ENCODE measurements at places on chromosomes 7 and 10.

GRCh38 chr7:137703291-137704010 is 143.3 kb downstream of the DGKI start:
- no peak overlapping the region for H3K27ac ChIP-seq
- H3K27me3 ChIP-seq: no peaks in the 10 kb centered on the region
- H3K4me3 ChIP-seq: no peak overlapping the region
- no peak for DNase-seq
- peaks cover 26% of the 10 kb centered on the region for H3K36me3 ChIP-seq
- H3K4me1 ChIP-seq: peaks cover 7% of the 10 kb centered on the region

DNA sequence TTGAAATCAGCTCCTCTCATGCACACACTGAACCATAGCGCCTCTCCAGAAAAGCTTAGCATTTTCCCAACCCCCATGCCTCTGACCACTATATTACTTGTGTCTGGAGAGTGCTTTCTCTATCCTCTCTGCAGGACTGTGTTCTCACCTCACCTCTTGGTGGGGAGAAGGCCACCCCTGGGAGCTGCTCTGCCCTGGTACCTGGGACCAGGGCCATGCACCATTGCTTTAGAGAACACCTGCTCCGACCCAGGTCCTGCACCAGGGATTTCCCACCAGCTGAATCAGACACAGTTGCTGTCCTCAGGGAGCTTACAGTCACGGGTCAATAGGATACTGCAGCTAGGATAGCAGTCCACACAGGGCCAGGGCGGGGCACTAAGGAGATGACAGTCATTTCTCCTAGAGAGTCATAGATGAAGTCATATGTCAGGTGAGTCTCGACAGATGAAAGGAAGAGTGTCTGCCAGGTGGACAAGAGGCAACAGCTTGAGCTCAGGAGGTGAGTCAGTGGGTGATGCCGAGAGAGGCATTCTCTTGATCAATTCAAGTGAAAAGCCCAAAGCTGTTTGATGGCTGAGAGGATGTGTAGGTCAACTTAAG is 619 bp upstream of the LMTK2 start:
- no peak overlapping the region for H3K27ac ChIP-seq
- DNase-seq: no peak
- H3K27me3 ChIP-seq: no peaks in the 10 kb centered on the region
- H3K36me3 ChIP-seq: peaks cover 1% of the 10 kb centered on the region
- peaks cover 24% of the 10 kb centered on the region for H3K4me1 ChIP-seq

GRCh38 chr7:116999311-116999710 is 46.0 kb downstream of the ST7 start:
- H3K27ac ChIP-seq: peak overlapping the region; percentile 84
- H3K4me1 ChIP-seq: peaks cover 51% of the 10 kb centered on the region
- no peak overlapping the region for H3K4me3 ChIP-seq
- no peaks in the 10 kb centered on the region for H3K36me3 ChIP-seq
- DNase-seq: no peak

GRCh38 chr10:4498711-4499251 is 327.2 kb upstream of the AKR1E2 start:
- no peak for DNase-seq
- peaks cover 30% of the 10 kb centered on the region for H3K4me1 ChIP-seq
- H3K27ac ChIP-seq: peak overlapping the region; percentile 91
- H3K36me3 ChIP-seq: no peaks in the 10 kb centered on the region

DNA sequence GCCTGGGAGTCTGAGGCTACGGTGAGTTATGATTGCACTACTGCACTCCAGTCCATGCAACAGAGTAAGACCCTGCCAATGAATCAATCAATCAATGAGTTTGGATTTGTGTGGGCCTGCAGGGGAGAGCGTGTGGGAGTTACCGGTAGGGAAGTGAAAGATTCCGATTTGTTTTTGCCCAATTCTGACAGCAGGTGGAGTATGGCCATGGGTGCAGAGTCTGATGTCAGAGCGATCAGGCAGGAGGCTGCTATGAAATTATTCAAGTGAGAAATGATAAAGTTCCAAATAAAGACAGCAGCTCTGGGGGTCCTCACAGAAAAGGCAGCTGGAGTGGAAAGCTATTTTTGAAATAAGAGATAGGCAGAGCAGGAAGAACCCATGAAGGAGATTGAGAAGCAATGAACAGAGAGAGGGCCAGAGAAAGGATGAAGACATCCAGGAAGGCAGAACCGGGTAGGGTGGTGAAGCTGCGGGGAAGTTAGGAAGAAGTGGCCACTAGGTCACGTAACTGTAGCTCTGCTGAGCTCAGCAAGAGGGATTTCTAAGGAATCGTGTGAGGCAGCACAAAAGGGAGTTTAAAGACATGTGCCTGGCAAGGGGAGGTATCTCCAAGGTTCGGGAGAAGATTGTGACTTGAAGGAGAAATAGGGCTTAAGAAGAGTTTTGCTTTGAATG is 93.7 kb upstream of the NMT2 start:
- H3K27ac ChIP-seq: no peak overlapping the region
- H3K36me3 ChIP-seq: peaks cover 7% of the 10 kb centered on the region
- H3K27me3 ChIP-seq: no peaks in the 10 kb centered on the region
- no peak for DNase-seq
- H3K4me3 ChIP-seq: no peak overlapping the region

GRCh38 chr10:24465891-24466818 is 257.2 kb downstream of the KIAA1217 start:
- peaks cover 49% of the 10 kb centered on the region for H3K4me1 ChIP-seq
- H3K27ac ChIP-seq: peak overlapping the region; percentile 77
- H3K27me3 ChIP-seq: no peaks in the 10 kb centered on the region
- no peak for DNase-seq

- H3K4me3 ChIP-seq: no peak overlapping the region
- no peak for DNase-seq
- H3K27ac ChIP-seq: no peak overlapping the region
- H3K4me1 ChIP-seq: no peaks in the 10 kb centered on the region
Measured at GRCh38 chr10:80617807-80618206, 80.1 kb downstream of the SH2D4B start.

GRCh38 chr10:77422491-77423338 is 214.9 kb downstream of the KCNMA1 start:
- no peak overlapping the region for H3K4me3 ChIP-seq
- peak overlapping the region; percentile 45 for H3K27ac ChIP-seq
- H3K36me3 ChIP-seq: no peaks in the 10 kb centered on the region
- no peaks in the 10 kb centered on the region for H3K27me3 ChIP-seq
- no peak for DNase-seq

GRCh38 chr10:129843702-129844101 is 120.4 kb downstream of the EBF3 start:
- DNase-seq: no peak
- no peak overlapping the region for H3K4me3 ChIP-seq
- H3K27ac ChIP-seq: no peak overlapping the region

- H3K36me3 ChIP-seq: no peaks in the 10 kb centered on the region
- peaks cover 7% of the 10 kb centered on the region for H3K27me3 ChIP-seq
- H3K27ac ChIP-seq: no peak overlapping the region
Measured at GRCh38 chr10:11723359-11723758, 18.8 kb upstream of the ECHDC3 start.

DNA sequence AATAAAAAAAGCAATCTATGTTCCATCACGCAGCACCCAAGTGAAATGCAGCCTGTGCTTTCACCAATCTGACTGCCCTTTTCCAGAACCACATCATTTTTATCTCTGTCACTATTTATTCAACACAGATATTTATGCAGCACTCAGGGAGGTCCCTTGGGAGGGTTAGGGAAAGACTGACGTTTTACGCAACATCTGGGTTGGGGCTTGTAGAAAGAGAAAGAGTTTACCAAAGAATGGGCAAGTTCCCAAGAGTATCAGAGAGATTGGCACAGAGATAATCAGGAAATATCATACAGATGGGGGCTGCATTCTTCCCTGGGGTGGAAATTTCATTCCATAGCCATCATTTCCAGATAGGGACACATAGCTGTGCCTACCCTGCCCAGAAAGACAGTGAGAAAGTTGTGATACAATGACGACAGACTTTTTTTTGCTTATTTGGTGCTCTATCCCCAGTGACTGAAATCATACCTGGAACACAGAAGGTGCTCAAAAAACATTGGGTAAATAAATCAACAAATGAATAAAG is 474.2 kb downstream of the CALN1 start:
- no peaks in the 10 kb centered on the region for H3K27me3 ChIP-seq
- H3K4me1 ChIP-seq: peaks cover 7% of the 10 kb centered on the region
- H3K36me3 ChIP-seq: no peaks in the 10 kb centered on the region
- DNase-seq: no peak
- H3K4me3 ChIP-seq: no peak overlapping the region

DNA sequence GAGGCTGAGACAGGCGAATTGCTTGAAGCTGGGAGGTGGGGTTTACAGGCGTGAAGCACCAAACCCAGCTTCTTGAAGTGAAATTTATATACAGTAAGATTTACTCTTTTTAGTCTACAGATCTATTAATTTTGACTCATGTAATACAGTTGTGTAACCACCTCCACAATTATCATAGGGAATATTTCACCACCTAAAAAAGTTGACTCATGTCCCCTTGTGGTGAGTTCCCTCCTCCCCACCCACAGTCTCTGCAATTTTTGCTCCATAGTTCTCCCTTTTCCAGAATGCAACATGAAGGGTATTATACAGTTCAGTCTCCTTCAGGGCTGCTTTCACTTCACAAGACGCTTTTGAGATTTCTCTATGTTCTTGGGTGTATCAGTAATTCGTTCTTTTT is 156.8 kb downstream of the FAM107B start:
- no peaks in the 10 kb centered on the region for H3K27me3 ChIP-seq
- H3K4me1 ChIP-seq: peaks cover 28% of the 10 kb centered on the region
- no peaks in the 10 kb centered on the region for H3K36me3 ChIP-seq
- H3K27ac ChIP-seq: no peak overlapping the region
- no peak overlapping the region for H3K4me3 ChIP-seq
- DNase-seq: no peak

DNA sequence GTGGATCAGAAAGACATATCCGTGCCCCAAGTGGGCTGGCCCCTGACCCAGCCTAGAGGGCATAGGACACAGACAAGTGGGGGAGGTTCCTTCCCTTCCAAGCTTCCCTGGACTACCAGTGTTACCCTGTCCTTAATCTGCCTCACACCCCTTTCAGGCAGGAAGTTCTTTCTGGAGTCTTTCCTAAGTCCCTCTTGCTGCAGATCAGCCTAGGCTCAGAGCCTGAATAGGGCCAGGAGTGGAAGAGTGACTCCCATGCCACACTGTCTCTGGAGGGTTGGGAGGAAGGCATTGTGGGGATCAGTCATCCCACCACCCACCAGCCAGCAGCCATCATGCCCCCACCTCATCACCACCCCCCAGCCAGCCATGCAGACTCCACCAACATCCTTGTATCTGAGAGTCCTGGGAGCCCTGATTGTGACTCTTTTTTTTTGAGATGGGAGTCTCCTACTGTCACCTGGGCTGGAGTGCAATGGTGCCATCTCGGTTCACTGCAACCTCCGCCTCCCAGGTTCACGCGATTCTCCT is 22.6 kb downstream of the POLL start:
- no peaks in the 10 kb centered on the region for H3K36me3 ChIP-seq
- peaks cover 10% of the 10 kb centered on the region for H3K4me1 ChIP-seq
- DNase-seq: no peak
- H3K27ac ChIP-seq: no peak overlapping the region

GRCh38 chr10:130407052-130407451 is 270.9 kb downstream of the GLRX3 start:
- DNase-seq: no peak
- no peak overlapping the region for H3K27ac ChIP-seq
- no peaks in the 10 kb centered on the region for H3K27me3 ChIP-seq
- H3K4me1 ChIP-seq: no peaks in the 10 kb centered on the region
- no peaks in the 10 kb centered on the region for H3K36me3 ChIP-seq
- H3K4me3 ChIP-seq: no peak overlapping the region

- no peak overlapping the region for H3K27ac ChIP-seq
- H3K4me1 ChIP-seq: no peaks in the 10 kb centered on the region
- DNase-seq: no peak
- H3K27me3 ChIP-seq: no peaks in the 10 kb centered on the region
- H3K36me3 ChIP-seq: no peaks in the 10 kb centered on the region
Measured at GRCh38 chr7:51949726-51950644, 633.4 kb upstream of the COBL start.

GRCh38 chr7:67788669-67789068 is 792.0 kb downstream of the TYW1 start:
- no peaks in the 10 kb centered on the region for H3K36me3 ChIP-seq
- no peaks in the 10 kb centered on the region for H3K4me1 ChIP-seq
- peaks cover 5% of the 10 kb centered on the region for H3K27me3 ChIP-seq
